ENCODE measurements at places on chromosomes 6 and 20. TPM values are rescaled to one million over a fixed set of nuclear protein-coding genes. Genes with fewer than 3 reads are reported as not detected.

DNA sequence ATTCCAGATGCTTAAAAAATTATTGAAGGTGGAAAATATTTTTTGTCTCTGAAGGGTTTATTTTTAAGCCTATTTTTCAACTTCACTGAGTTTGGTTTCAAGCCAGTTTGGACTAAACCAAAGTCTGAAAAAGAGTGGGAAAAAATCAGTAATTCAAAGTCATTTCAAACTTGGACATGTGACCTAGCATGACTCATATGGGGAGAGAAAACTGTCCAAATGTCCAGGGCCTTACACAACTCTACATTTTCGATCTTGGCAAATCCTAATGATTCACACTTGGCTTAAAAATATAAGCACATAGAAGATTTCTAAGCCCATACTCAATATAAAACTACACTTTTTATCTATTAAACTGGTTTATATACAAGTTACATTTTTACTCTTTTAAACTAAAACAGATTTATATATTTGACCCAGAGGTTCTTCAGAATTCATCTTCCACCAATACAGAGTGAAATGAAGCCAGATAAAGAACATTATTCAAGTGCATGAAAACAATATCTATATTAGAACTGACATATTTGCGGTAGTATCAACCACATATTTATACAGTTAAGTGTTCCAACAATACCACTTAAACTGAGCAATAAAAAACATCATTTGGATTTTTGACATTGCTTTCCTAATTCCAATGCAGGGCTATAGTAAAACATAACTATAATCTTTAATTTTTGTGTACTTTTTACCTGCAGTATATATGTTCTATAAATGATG lies 110.3 kb upstream of the TCF21 start:
- DNase-seq: no peak

DNA sequence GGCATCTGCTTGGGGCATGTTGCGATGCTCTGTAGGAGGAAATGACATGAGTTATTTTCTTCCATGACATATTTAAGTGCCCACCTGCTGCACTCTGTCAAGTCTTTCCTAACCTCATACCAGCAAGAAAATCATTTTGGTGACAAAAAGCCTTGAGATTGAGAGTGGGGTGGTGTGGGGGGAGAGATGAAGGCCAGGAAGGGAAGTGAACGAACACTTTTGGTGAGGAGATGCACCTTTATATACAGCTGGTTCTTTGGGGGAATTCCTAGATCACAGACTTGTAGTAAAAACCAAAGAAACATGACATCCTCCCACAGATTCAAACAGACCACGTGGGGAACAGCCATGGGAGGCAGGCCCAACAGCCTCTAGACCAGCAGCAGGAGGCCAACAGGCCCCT lies 26.1 kb downstream of the NCOA5 start:
- no peak for DNase-seq

The CHRNA4 gene
- 0.01 TPM for polyA plus RNA-seq

GRCh38 chr20:13891575-13891974 lies 98.8 kb downstream of the SEL1L2 start:
- no peak for DNase-seq
